ENCODE measurements at places on chromosomes 7 and 10. TPM values are rescaled to one million over a fixed set of nuclear protein-coding genes. Genes with fewer than 3 reads are reported as not detected.

DNA sequence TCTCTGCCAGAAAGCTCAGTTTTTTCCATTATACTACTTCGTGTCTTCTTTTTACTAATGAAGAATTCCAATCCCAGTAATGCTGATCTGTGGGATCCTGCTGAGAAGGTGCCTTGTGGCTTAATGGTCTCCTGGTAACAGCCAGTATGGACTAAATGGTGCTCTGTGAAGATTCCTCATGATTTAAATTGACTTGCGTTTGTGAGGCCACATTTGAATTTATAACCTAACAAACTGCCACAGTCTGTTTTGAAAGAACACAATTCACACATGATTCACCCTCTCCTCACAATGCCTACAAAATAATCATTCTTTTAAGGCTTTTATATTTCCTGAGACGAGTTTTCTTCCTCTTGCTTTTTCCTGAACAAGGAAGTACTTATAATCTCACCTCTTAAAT is 140.0 kb downstream of the MBL2 start:
- H3K27me3 ChIP-seq, result no peaks in the 10 kb centered on the region
- H3K36me3 ChIP-seq, result no peaks in the 10 kb centered on the region
- no peaks in the 10 kb centered on the region for H3K4me1 ChIP-seq
- no peak overlapping the region for H3K27ac ChIP-seq
- DNase-seq, result no peak

RABGEF1 gene
- 15.9 TPM for total RNA-seq

DNA sequence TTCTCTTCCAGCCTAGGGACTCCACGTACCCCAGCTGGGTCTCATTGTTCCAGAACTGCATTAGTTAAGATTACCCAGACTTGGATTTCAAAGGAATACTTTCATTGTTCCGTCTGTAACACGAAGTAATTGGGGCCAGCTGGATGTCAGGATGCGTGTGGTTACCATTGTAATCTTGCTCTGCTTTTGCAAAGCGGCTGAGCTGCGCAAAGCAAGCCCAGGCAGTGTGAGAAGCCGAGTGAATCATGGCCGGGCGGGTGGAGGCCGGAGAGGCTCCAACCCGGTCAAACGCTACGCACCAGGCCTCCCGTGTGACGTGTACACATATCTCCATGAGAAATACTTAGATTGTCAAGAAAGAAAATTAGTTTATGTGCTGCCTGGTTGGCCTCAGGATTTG is 21.0 kb downstream of the LRRC17 start:
- peaks cover 3% of the 10 kb centered on the region for H3K36me3 ChIP-seq
- no peaks in the 10 kb centered on the region for H3K27me3 ChIP-seq
- no peak overlapping the region for H3K4me3 ChIP-seq
- DNase-seq, result peak; percentile 89

FKBP6 gene
- total RNA-seq, result not detected

- peaks cover 17% of the 10 kb centered on the region for H3K27me3 ChIP-seq
- H3K4me3 ChIP-seq, result no peak overlapping the region
- H3K27ac ChIP-seq, result no peak overlapping the region
- H3K36me3 ChIP-seq, result no peaks in the 10 kb centered on the region
- DNase-seq, result no peak
These were observed 18.1 kb downstream of the KCNH2 start for GRCh38 chr7:150959739-150960734.

- H3K27ac ChIP-seq, result no peak overlapping the region
- H3K36me3 ChIP-seq, result no peaks in the 10 kb centered on the region
- peaks cover 3% of the 10 kb centered on the region for H3K4me1 ChIP-seq
- H3K4me3 ChIP-seq, result no peak overlapping the region
These were observed 171.8 kb downstream of the SEMA3A start for GRCh38 chr7:84022684-84023308.

DNA sequence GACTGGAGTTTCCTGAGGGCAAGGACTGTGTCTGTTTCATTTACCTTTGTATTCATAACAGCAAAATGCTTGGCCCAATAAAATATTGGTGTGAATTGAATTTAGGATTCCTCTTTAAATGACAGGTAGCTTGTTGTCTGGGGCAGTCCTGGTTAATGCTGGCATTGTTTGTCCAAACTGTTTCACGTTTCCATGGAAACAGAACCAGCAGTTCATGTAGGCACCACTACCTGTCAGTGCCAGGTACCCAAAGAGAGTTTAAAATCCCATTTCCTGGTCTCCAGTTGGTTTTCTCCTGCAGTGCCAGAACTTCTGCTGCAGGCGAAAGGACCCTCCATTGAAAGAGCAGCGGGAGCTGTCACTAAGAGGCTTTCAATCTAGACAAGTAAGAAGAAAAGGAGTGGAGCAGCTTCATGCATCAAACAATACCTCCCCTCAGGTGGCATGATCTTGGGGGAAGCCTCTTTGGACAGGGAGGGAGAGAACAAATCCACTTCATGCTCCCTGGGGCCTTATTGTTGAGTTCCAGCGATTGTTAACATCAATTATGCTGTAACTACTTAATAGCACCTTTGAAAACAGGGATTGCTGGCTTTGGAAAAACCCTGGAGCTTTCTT is 109.6 kb downstream of the KIF20B start:
- H3K27me3 ChIP-seq, result no peaks in the 10 kb centered on the region
- H3K4me1 ChIP-seq, result no peaks in the 10 kb centered on the region
- H3K36me3 ChIP-seq, result no peaks in the 10 kb centered on the region
- H3K27ac ChIP-seq, result no peak overlapping the region
- no peak overlapping the region for H3K4me3 ChIP-seq
- no peak for DNase-seq

GRCh38 chr10:86665868-86666267 is 2.4 kb upstream of the LDB3 start:
- DNase-seq, result no peak
- no peak overlapping the region for H3K4me3 ChIP-seq
- H3K4me1 ChIP-seq, result peaks cover 93% of the 10 kb centered on the region
- no peaks in the 10 kb centered on the region for H3K27me3 ChIP-seq
- peaks cover 13% of the 10 kb centered on the region for H3K36me3 ChIP-seq

- H3K27ac ChIP-seq, result peak within 1 kb of the TSS; percentile 95
- peak; percentile 83 for DNase-seq
- H3K27me3 ChIP-seq, result no peaks in the 10 kb centered on the region
- peaks cover 4% of the 10 kb centered on the region for H3K36me3 ChIP-seq
- H3K4me1 ChIP-seq, result peaks cover 31% of the 10 kb centered on the region
These were observed at the start of gene ACTA2 for GRCh38 chr10:88952647-88953111. Gene ACTA2 (minus strand): TSS chr10:88952773. CDS start chr10:88948930, 3,843 bp downstream.

- H3K27ac ChIP-seq, result no peak overlapping the region
- no peak for DNase-seq
- peaks cover 51% of the 10 kb centered on the region for H3K4me1 ChIP-seq
- no peaks in the 10 kb centered on the region for H3K27me3 ChIP-seq
These were observed 65.5 kb downstream of the DNAJB6 start for GRCh38 chr7:157402388-157402703.

FAM180A gene
- total RNA-seq, result 0.62 TPM

LRRC18 gene
- 0.18 TPM for total RNA-seq

GRCh38 chr7:131161103-131161502 is 166.6 kb upstream of the MKLN1 start:
- no peak overlapping the region for H3K27ac ChIP-seq
- H3K27me3 ChIP-seq, result no peaks in the 10 kb centered on the region
- H3K36me3 ChIP-seq, result no peaks in the 10 kb centered on the region
- H3K4me1 ChIP-seq, result no peaks in the 10 kb centered on the region

GRCh38 chr7:55546814-55547213 is 25.5 kb downstream of the VOPP1 start:
- H3K27ac ChIP-seq, result peak overlapping the region; percentile 13
- DNase-seq, result peak; percentile 60
- H3K4me3 ChIP-seq, result no peak overlapping the region
- H3K36me3 ChIP-seq, result no peaks in the 10 kb centered on the region
- H3K4me1 ChIP-seq, result peaks cover 8% of the 10 kb centered on the region
- H3K27me3 ChIP-seq, result no peaks in the 10 kb centered on the region

GRCh38 chr7:123096976-123097375 is 101.5 kb upstream of the TAS2R16 start:
- H3K27ac ChIP-seq, result no peak overlapping the region
- no peak for DNase-seq
- H3K4me3 ChIP-seq, result no peak overlapping the region
- H3K4me1 ChIP-seq, result no peaks in the 10 kb centered on the region

DNA sequence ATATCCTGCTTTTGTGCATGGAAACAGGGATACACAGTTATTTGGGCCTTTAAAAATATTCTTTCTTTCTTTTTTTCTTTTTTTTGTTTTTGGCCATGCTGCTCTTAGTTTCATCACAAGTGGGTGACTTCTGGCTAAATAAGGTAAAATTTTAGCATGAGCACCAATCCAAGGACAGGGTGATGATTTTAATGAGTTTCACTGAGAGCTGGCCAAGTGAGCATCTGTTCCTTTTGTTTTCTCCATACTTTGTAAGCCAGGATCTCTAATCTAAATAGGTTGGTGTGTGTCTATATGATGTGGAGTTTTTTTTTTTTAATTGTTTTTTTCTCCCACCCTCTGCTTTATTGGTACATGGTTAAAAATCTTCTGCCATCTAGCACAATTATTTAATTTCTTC is 106.8 kb downstream of the POLL start:
- H3K4me1 ChIP-seq, result peaks cover 2% of the 10 kb centered on the region
- H3K27me3 ChIP-seq, result no peaks in the 10 kb centered on the region
- H3K36me3 ChIP-seq, result peaks cover 2% of the 10 kb centered on the region
- no peak for DNase-seq
- H3K27ac ChIP-seq, result no peak overlapping the region
- no peak overlapping the region for H3K4me3 ChIP-seq

- H3K27me3 ChIP-seq, result no peaks in the 10 kb centered on the region
- H3K36me3 ChIP-seq, result no peaks in the 10 kb centered on the region
- H3K27ac ChIP-seq, result no peak overlapping the region
These were observed 94.7 kb upstream of the LYZL2 start for GRCh38 chr10:30724296-30724695.

GRCh38 chr10:114053946-114054345 is 10.3 kb downstream of the ADRB1 start:
- no peaks in the 10 kb centered on the region for H3K36me3 ChIP-seq
- peaks cover 24% of the 10 kb centered on the region for H3K27me3 ChIP-seq
- H3K4me1 ChIP-seq, result no peaks in the 10 kb centered on the region

DNA sequence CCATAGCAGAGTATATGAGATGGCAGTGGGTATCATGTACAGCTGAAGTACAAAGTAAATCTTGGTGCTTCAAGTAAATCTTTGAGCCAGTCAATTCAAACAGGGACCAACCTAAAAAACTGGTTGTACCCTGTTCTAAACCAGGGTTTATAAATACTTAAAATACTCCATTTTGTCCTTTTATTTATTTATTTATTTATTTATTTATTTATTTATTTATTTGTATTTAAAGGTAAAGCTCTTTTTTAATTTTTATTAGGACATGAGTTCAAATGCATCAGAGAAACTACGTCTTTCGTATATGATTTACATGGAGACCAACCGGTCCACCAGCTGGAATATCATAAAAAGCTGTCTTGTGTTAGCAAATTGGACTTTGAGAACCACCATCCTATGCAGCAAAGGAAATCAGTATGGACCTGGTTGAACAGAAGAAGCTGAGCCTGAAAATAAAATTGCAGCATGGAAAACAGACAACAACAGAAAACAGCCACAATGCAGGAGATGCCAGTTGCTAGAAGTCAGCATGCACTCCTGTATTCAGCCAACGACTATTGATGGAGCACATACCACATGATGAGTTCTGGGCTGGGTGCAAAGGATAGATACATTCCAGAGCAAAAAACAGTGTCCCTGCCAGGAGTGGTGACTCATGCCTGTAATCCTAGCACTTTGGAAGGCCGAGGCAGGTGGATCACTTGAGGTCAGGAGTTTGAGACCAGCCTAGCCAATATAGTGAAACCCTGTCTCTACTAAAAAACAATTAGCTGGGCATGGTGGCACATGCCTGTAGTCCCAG is 60.0 kb downstream of the PLXNA4 start:
- DNase-seq, result no peak
- no peak overlapping the region for H3K27ac ChIP-seq
- H3K36me3 ChIP-seq, result no peaks in the 10 kb centered on the region
- H3K4me3 ChIP-seq, result no peak overlapping the region
- peaks cover 2% of the 10 kb centered on the region for H3K27me3 ChIP-seq

DNA sequence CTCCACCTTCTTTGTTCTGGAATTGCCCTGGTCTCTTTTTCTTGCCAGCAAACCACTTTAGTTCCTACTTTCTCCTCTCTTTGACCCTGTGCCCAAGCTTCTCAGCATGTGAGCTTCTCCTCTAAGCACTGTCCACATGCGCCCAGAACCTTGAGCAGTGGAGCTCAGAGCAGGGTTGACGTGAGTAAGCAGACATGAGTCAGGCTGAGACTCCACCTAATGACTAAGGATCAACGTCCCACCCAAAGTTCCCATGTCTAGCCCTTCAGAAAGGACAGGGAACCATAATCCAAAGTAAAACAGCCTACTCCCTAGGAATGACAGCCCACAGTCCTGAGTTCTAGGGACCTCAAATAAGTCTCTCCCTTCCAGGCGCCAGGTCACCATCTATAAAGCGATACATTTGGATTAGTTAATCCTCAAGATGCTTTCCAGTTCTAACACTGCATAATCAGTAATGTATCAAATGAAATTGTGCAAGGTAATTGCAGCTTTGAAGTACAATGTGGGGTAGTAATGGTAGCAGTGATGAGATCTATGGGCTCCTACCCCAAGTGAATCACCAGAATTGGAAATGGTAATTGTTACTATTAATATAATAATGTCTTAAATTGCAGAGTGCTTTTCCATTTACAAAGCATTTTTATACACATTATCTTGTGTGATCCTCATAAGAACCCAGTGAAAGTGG is 44.5 kb downstream of the KCNMA1 start:
- no peak overlapping the region for H3K4me3 ChIP-seq
- DNase-seq, result no peak
- H3K36me3 ChIP-seq, result no peaks in the 10 kb centered on the region
- no peaks in the 10 kb centered on the region for H3K27me3 ChIP-seq
- no peaks in the 10 kb centered on the region for H3K4me1 ChIP-seq
- no peak overlapping the region for H3K27ac ChIP-seq

EN2 gene
- 0.09 TPM for total RNA-seq

PTPN20 gene
- total RNA-seq, result 0.53 TPM

- no peaks in the 10 kb centered on the region for H3K27me3 ChIP-seq
- H3K36me3 ChIP-seq, result no peaks in the 10 kb centered on the region
- H3K27ac ChIP-seq, result no peak overlapping the region
- no peak for DNase-seq
These were observed 148.8 kb downstream of the CCDC3 start for GRCh38 chr10:12852687-12853086.

ADGRA1 gene
- 0.80 TPM for total RNA-seq

ELAPOR2 gene
- 7.1 TPM for total RNA-seq

DNA sequence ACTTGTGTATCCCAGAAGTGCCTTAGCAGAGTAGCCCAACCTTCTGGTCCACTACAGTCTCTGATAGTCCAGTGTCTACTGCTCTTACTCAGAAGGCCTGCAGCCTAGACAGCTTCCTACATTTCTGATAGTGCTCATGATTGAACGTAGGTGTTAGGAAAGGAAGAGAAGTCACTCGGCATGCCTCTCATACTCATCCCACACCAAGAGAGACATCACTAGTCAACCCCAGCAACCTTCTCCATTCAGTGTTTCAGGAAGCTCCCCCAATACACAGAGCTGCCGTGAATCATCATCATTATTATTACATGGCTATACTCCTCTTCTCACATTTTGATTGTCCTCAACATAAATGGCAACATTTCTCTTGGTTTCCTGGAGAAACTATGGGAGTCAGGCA is 166.4 kb downstream of the COBL start:
- no peak for DNase-seq
- H3K27me3 ChIP-seq, result no peaks in the 10 kb centered on the region
- no peak overlapping the region for H3K4me3 ChIP-seq
- H3K36me3 ChIP-seq, result no peaks in the 10 kb centered on the region
- no peaks in the 10 kb centered on the region for H3K4me1 ChIP-seq

GRCh38 chr7:138435231-138435919 is 24.7 kb upstream of the TRIM24 start:
- DNase-seq, result no peak
- no peaks in the 10 kb centered on the region for H3K27me3 ChIP-seq
- no peaks in the 10 kb centered on the region for H3K36me3 ChIP-seq
- no peak overlapping the region for H3K27ac ChIP-seq
- no peaks in the 10 kb centered on the region for H3K4me1 ChIP-seq
- H3K4me3 ChIP-seq, result no peak overlapping the region

PTF1A gene
- total RNA-seq, result not detected

PBLD gene
- 3.9 TPM for total RNA-seq

Measured in muscle of leg (tissue), 16 donors.